ENCODE measurements at places on chromosomes 5 and 9.
A peak's percentile ranks its signal among the peaks of the same experiment; 100 is the strongest.

GRCh38 chr9:18379073-18379811, 94.7 kb upstream of the ADAMTSL1 start:
- DNase-seq = no peak

DNA sequence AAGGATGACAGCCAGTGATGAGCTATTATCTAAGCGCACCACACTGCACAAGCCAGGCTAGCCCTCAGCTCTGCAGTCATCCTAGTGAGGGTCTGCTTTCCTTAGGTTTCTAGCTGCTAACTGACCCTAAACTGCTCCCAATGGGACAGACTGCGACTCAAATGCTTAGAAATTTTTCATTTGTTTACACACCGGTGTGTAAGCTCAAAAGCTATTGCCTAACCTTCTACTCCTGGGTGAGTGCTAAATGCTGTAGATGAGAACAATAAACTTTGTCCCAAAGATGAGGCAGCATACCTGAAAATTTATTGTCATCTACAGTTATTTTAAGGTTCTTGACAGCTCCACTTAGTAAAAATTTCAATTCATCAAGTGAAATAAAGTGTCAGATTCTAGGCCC, 311.4 kb downstream of the TMEM167A start:
- no peak for DNase-seq

- no peak for DNase-seq
Observed at GRCh38 chr5:7827610-7828009, 23.3 kb downstream of the CFAP90 start.

DNA sequence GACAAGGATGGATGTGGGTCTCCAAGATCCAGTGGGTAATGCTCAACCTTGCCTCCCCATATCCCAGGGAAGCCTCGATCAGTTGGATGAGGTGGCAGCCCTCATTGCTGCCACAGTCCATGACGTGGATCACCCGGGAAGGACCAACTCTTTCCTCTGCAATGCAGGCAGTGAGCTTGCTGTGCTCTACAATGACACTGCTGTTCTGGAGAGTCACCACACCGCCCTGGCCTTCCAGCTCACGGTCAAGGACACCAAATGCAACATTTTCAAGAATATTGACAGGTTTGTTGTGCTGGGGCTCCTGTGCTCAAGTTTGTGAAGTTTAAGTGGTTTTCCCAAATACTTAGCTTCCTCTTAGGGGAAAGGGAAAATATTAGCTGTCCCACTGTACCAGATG, 74.0 kb downstream of the WDR41 start:
- no peak for DNase-seq

- no peak for DNase-seq
Observed at GRCh38 chr9:117696154-117696553, 8.0 kb upstream of the TLR4 start.

DNA sequence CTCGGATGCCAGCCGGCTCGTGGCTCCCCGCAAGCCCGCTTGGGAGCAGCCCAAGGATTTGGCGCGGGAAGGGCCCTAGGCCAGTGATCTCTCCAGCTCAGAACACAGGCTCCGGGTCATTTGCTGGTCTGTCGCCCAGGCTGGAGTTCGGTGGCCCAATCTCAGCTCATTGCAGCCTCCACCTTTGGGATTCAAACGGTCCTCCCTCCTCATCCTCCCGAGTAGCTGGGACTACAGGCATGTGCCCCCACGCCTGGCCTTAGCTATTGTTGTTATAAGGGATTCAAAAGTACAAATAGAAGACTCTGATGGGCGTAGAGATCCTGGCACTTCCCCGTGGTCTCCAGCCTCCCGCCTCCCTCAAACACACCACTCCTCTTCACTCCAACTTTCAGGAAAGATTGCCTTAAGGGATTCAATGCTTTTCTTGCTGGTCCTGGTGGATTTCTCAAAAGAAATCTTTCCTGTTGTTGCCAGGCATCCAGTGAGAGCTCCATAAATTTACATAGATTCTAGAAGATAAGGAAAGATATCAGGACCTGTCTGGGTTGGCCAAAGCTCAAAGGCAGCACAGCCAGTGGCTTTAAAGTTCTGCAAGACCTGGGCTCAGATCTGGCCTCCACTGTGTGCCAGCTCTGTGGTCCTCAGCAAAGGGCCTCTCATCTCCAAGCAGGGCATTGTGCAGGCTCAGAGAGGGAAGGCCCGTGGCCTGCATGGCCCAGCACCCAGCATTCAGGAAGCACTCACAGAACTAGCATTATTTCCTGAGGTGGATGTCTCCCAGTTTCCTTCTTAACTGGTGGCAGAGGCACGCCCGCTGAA, 1.0 kb downstream of the AIF1L start:
- DNase-seq = no peak

GRCh38 chr9:114674798-114675540, 7.0 kb downstream of the TEX48 start:
- DNase-seq = no peak

GRCh38 chr9:6239048-6239461, 23.4 kb downstream of the IL33 start:
- DNase-seq = no peak

GRCh38 chr9:133274236-133275104, 531 bp downstream of the ABO start:
- DNase-seq = no peak

DNA sequence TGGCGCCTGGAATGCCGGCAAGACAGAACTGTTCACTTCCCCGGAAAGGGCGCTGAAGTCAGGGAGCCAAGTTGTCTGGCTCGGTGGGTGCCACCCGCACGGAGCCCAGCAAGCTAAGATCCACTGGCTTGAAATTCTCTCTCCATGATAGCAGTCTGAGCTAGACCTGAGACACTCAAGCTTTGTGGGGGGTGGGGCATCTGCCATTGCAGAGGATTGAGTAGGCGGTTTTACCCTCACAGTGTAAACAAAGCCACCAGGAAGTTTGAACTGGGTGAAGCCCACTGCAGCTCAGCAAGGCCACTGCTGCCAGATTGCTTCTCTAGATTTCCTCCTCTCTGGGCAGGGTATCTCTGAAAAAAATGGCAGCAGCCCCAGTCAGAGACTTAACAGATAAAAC, 277.4 kb downstream of the SLCO4C1 start:
- no peak for DNase-seq

- no peak for DNase-seq
Observed at GRCh38 chr5:112776301-112776856, 38.7 kb downstream of the APC start.

GRCh38 chr9:36218011-36218410, 27.3 kb downstream of the CLTA start:
- DNase-seq = no peak

DNA sequence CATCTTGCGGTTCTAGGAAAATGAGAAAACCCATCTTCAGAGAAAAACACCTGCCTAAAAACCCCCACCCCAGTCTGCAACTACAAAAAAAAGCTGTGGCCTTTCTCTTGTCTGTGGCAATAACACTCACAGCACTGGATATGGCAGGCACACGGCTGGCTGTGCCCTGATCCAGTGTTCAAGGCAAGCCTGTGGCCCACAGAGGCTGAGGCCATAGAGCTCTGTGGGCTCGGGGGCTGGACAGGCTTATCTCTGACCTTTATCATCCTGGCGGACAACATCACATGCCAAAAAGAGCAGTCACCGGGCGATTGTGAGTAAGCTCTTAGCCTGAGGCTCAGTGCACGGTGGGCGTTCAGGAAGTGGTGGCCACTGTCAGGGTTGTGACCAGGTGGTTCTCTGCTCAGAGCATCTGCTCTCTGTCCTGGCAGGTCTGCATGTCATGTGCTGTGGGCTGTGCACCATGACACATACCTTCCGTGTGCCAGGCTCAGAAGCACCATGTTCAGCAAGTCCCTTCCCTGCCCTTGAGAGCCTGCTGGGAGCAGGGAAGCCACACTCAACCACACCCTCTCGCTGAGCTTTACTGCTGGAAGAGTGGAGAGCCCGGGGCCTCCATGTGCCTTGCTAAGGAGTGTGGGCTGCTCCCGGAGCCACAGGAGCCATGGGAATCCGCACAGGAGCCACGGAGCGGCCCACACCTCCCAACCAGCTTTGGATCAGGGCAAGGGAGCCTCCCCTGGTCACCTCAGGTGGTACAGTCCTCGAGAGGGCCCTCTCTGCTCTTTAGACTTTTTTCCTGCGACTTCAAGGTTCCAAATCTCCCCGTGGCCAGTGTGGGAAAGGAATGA, 34.6 kb upstream of the WDR38 start:
- no peak for DNase-seq

GRCh38 chr5:56269216-56269927, 36.2 kb upstream of the ANKRD55 start:
- DNase-seq = no peak

GRCh38 chr5:122608222-122608621, 166.7 kb upstream of the SNX2 start:
- no peak for DNase-seq

DNA sequence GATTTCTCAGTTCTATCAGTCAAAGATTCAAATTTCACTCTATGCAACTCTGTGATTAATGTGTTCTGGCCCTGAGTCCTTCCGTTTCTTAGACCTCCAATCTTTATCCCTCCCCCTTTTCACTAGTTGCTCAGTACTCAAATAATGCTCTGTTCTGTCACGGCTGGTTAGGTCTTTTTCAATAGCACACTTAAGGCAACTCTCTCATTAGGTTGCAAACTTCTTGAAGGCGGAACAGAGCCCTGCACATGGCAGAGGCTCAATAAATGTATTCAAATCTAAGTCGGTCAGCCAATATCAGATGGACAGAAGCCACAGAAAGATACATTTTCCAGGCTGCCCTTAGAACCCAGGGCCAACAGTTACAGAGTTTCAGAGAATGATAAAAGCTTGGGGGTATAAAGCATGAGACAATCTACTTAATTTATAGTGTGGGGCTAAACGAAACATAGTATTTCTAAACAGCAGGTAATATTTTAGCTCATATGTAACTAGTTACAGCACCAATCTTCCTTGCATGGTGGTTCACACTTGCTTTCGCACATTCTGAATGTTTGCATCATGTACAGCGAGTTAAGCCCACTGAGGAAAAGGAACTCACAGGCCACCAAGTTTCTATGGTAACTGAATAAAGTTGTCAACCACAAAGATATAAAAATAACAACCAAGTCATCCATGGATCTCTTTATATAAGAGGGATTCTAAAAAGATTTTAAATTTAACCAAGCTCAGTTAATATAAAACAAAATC, 67.1 kb upstream of the GOLPH3 start:
- DNase-seq = no peak

GRCh38 chr5:95422838-95423237, 31.7 kb downstream of the FAM81B start:
- DNase-seq = no peak

DNA sequence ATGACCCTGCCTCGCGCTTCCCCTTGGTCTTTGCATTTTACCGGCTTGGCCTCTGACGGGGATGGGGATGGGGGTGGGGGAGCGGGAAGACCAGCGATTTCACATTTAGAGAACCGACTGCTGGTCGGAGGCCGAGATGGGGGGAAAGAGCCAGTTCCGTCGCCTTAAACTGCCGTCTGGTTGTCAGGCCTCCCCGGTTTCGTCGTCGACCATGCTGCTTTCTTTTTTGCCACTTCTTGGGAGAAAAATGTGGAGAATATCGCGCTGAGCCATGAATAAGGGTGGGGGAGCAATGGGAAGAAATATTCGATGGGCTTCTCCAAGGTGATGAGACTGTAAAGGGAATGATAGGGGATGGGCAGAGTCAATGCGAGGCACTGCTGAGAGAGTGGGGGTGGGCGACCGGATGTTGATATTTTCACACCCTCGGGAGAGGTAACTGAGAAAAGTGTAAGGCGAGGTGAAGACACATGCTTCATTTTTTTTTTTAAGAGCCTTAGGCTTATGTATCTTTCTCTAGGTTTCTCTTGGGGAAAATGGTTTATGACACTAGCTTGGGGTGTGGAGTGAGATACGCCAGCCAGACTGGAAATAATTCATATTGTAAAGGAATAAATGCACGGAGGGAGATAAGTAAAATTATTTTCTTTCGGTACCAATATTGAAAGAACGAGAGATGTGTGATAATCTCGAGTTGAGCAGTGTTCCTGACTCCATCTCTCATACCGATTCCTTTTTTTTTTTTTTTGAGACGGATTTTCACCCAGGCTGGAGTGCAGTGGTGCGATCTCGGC, 1.1 kb downstream of the KIF2A start:
- no peak for DNase-seq

- DNase-seq = peak; percentile 61
Observed at GRCh38 chr5:469752-470483, 26.9 kb downstream of the EXOC3 start.

DNA sequence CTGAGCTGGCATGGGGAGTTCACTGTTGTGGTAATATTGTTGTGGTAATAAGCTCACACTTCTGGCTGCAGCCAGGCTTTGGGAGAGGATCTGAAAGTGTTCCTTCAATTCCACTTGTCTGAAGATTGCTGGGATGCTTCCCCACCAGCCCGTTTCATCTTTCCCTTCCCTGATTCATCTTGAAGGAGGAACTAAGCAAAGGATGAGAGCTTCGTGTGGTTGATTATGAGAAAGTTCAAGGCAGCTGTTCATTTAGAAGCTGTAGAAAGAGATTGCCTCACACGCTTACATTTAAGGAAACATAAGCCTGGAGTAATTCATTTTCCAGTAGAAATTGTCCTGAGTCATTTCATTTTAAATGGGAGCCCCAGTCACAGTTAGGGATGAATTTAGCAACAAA, 122.4 kb upstream of the GAS1 start:
- DNase-seq = no peak

DNA sequence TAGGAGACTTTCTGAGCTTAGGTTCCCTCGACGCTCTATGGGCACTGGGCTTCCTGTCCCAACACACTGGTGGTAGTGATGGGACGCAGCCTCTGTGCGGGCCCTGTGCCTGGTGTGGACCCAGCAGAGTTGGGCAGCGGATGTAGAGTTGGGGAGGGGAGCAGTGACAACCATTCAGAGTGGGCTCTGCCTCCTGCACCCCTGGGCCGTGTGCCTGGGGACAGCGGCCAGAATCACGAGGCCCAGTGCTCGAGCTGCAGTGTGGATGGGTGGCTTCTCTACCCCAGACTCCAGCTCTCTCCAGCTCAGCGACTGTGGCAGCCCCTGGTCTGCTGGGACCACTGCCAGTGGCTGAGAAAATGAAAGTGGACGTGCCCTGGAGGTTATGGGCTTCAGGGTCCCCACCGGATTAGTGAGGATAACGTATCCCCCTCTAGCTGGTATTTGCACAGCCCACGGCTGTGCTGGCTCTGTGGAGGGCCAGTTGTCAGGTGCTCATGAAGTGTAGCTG, 18.6 kb downstream of the RXRA start:
- DNase-seq = no peak

GRCh38 chr9:106017198-106017740, 322.9 kb downstream of the TMEM38B start:
- DNase-seq = no peak

- DNase-seq = no peak
Observed at GRCh38 chr9:106149956-106150355, 455.6 kb downstream of the TMEM38B start.

DNA sequence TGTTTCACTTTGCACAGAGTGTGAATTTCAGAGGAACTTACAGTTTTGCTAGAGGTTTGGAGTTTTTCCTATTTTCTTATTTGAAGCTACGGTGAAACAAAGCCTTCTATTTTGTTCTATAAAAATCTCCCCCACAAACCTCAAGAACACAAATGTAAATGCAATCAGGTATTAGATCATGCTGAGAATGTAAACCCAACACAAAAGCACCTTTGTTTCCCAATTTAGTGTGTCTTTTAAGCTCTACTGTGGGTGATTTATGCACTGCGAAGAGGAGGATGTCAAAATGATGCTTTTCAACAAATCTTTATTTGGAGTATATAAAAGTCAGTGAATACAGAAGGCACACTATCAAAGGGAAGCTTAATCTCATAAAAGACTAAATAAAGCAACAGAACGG, 4.3 kb upstream of the DRD1 start:
- DNase-seq = no peak

GRCh38 chr9:87497604-87498045, at the start of gene DAPK1:
Gene DAPK1 (plus strand): TSS chr9:87497867. CDS start chr9:87499078, 1,211 bp downstream.
- DNase-seq = peak; percentile 83
